CD8-positive, alpha-beta T cell (primary cell): ENCODE measurements at places on chromosomes 5 and 9.
A peak's percentile ranks its signal among the peaks of the same experiment; 100 is the strongest.

- no peak for DNase-seq
Observed at GRCh38 chr5:149069711-149070110, 6.8 kb upstream of the SH3TC2 start.

DNA sequence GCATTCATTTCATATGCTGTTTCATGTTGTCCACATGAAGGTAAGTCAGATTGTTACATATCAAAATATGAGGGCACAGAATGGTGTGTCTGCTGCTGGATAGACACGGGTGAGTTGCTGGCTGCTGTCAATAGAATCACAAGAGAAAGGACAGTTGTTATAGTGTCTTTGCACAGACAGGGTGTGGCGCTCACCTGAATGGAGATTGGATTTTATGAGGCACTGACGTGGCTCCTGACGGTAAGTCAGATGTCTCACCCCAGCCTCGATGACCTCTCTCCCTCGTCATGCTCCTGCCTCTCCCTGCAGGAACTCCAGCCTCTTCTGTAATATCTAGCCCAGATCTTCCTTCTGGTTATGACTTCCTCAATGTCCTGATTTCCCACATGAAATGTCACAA, 75.4 kb upstream of the SELENOP start:
- no peak for DNase-seq

DNA sequence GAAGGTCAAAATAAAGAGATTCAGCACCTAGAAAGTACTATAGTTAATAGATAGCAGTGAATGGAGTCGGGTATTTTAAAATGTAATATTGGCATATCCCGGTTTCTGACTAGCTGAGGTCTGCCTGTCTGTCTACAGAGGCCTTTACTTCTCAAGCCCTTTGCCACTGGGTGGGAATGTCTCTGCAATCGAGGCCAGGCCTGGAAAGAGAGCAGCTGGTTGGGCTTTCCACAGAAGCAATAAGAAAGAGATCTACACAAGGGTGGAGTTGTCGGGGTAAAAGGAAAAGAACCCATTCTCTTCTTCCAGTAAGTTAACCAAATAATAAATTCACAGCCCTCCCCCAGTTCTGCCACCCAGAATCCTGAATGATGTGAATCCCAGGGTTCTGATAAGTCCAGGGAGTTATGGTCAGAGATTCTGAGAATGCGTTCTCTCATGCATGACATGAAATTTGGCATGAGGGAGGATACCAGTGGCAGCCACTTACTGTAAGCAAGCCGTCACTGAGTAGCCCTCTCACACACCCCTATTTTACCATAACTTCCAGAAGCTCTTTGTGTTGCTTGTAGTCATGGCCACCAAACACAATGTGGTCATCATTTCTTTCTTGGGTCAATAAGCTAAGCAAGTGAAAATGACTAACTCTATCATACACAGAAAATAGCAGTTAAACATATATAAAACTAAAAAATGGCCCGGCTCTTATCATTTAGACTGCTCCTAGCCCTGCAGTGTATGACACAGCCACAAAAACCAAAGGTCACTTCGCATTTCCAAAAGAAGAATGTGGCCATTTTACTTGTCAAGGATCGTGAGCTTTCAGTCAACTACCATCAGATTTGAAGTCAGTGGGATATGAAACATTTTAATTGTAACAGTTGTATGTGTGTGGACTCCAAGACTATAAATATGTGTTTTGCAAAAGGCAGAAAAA, 185.0 kb downstream of the GLIS3 start:
- no peak for DNase-seq

DNA sequence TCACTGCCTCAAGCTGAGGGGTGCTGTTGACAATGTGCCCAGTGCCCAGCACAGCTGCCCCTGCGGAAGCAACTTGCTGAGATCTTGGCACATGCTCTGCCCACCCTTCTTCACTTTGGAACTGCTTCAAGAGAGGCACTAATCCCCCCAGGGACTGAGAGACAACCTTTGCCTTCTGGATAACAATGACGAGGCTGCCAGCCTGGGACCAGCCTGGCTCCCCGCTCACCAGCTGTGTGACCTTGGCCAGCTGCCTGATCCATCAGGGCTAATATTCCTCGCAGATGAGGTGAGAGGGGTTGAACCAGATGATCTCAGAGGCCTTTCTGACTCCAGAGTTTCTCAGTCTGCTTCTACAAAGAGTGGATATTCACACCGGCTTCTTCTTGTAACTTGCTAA, 81.0 kb downstream of the SHB start:
- no peak for DNase-seq

DNA sequence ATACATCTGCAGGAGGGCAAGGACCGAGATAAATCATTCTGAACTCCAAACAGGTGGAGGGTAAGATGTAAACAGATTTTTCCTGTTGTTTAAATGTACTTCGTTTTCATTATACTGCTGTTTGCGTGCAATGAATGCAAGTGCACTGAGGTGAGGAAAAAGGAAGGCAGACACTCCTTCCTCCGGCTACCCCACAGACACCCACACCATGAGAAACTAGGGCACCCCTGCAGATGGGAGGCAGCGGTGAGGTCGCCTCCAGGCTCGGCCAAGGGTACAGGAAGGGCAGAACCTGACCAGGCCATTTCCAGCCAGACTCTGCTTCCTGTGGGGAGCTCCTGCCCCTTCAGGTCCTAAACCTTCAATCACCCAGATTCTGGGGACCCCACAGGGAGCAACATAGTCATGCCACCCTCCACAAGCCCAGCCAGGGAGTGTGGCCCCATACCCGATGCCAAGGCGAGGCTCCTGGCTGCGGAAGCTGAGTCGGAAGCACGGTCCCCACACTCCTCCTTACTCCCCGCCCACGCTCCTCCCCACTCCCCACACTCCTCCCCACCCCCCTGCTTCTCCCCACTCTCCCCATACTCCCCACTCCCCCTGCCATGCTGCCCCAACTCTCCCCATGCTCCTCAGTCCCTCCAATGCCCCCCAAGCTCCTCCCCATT, 37.1 kb downstream of the VAV2 start:
- peak; percentile 23 for DNase-seq

DNA sequence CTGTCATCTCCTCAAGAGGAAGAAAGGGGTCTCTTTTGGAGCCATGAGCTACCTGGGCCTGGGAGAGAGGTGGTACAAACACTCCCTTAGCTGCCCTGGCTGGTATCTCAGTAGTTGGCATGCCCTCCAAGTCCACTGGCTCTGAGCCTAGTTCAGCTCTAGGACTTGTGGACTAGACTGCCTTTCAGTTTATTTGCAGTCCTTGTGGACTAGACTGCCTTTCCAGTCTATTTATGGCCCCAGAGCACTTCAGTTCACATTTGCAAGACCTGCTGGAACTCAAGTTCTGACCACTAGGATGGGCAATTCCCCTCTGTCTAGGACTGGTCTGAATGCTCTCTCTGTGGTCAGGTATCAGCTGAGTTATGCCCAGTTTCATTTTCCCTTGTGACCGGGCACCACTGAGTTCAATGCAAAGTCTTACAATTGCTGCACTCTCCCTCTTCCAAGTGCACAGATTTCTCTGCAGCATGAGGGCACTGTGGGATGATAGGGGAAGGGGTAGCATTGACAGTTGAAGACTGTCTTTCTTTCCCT, 1019.0 kb downstream of the TAF11L14 start:
- DNase-seq: no peak

GRCh38 chr9:99201603-99202002, 20.1 kb downstream of the ALG2 start:
- no peak for DNase-seq

DNA sequence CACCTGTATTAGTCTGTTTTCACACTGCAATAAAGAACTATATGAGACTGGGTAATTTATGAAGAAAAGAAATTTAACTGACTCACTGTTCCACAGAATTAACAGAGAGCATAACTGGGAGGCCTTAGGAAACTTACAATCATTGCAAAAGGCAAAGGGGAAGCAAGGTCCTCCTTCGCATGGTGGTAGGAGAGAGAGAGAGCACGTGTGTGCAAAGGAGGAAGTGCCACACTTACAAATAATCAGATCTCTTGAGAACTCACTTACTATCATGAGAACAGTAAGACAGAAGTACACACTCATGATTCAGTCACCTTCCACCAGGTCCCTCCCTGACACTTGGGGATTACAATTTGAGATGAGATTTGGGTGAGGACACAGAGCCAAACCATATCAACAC, 258.7 kb downstream of the TRIM32 start:
- DNase-seq: no peak

DNA sequence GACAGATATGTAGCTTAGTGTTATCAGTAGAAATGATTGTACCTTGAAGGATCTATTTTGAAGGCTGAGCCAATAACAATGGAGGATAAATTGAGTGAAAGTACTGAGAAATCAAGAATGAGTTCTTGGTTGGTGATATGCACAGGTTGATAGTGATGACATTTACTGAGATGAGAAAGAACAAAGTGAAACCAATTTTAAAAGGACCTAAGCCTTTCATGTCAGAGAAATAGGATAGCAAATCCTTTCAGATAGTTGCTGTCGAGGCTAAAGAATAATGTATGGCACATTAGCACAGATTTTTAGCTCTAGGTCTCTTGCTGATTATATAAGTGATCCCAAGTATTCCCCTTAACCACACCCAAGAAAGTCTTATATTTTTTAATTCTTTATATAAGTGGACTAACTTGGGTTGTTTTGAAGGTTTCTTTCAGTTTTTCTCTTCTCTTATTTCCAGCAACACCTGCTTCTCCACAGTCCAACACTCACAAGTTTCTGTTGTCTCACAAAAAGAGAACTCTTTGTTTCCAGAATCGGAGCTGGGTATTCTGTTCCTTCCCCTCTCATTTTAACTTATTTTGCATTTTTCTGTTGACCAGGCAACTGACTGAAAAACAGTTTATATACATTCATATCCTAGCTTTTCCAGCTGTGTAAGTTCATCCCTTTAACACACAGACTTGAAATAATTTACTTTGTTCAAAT, 286.9 kb upstream of the ATP10B start:
- DNase-seq: no peak

GRCh38 chr5:122715095-122715494, 59.8 kb upstream of the SNX2 start:
- DNase-seq: no peak

GRCh38 chr5:131264451-131265099, 722 bp downstream of the CDC42SE2 start:
- DNase-seq: no peak

DNA sequence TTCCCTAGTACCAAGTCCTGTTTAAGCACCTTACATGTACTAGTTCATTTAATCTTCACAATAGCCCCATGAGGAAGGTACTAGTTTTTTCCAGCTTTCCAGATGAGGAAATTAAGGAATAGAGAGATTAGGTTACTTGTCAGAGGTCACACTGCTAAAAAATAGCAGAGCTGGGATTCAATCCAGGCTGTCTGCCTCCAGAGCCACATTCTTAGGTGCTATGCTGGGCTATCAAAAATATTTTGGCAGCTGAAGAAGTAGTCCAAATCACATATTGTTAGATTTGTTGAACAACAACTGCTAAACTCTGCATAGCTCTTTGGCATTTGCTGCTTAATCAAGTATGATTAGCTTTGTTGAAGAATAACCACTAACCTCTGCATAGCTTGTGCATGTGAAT, 591.5 kb upstream of the KLF4 start:
- DNase-seq: no peak

- no peak for DNase-seq
Observed at GRCh38 chr5:171846323-171846722, 60.7 kb downstream of the SMIM23 start.

DNA sequence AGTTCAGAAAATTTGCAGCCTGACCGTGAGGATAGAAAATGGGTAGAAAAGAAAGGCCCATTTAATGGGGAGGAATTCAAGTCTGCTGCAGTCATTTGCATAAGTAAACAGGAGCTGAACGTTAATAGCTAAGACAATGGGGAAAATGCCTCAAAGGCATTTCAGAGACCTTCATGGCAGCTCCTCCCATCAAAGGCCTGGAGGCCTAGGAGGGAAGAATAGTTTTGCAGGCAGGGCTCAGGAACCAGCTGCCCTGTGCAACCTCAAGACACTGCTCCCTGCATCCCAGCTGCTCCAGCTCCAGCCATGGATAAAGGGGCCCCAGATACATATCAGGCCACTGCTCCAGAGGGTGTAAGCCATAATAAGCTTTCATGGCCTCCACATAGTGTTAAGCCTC, 32.2 kb upstream of the CDH18 start:
- no peak for DNase-seq

DNA sequence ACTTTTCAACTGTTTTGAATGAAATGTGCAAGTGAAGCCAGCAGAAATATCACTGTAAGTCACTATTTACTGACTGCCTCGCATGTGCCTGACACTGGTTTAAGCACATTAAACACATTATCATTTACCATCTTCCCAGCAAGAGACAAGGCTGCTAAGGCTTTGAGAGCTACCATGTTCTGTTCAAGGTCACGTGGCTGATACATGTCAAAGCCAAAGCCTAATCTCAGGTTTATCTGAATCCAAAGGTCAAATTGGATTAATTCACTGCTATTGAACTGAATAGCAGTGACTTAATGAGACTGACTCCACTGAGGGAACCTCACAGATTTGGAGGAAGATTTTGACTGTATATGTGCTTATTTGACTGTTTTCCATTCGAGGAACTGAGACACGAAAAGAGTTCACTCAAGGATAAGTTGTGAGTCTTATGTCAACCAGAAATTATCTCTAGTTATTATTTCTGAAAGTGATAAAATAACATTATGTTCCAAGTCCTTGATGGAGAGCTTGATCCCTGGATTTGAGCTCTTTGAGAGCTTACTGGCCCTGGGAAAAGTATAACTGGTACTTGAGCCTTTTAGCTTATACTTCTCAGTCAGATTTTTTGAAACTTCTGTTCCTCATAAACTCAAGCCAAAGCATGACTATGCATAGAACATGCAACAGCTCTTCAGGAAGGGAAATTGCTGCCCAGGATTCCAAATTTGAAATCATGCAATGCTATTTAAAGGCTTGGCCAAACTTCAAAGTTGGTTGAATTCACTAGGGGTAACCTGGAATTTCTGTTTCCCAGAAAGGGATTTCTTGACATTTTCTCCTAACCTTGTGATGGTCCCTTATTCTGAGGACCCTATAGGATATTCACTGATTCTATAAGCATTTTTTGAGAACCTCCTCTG, 23.4 kb upstream of the ARHGAP26 start:
- DNase-seq: no peak

GRCh38 chr9:20462410-20462809, 159.9 kb downstream of the MLLT3 start:
- DNase-seq: no peak

- no peak for DNase-seq
Observed at GRCh38 chr5:402615-403359, 40.2 kb upstream of the EXOC3 start.

- DNase-seq: no peak
Observed at GRCh38 chr9:93224591-93224990, 40.7 kb downstream of the WNK2 start.

DNA sequence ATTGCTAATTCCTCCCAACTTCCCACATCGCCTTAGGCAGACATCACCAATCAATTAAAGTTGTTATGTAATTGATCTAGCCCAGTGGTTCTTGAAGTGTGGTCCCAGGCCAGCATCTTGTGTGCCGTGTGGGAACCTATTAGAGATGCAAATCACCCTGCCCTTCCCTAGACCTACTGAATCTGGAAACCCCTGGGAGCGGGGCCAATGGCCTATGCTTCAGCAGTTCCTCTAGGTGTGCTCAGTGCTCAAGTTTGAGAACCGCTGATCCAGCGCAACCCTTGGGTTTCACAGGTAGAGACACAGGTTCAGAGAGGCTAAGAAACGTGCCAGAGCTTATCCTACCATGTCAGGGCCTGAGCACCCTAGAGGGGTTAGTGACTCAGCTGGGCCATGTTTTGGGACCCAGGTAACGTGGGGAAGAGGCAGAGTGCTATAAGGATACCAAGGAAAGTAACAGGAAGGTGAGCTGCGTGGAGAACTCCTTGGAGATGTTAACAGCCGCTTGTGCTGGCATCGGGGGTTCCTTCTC, 4.4 kb downstream of the SLC34A1 start:
- DNase-seq: no peak
